ENCODE measurements at places on chromosomes 5 and 9. TPM values are rescaled to one million over a fixed set of nuclear protein-coding genes. Genes with fewer than 3 reads are reported as not detected.

GRCh38 chr5:6753851-6754250, 40.6 kb downstream of the TENT4A start:
- H3K4me3 ChIP-seq: no peak overlapping the region
- no peaks in the 10 kb centered on the region for H3K27me3 ChIP-seq
- no peak overlapping the region for H3K27ac ChIP-seq
- DNase-seq: no peak
- peaks cover 67% of the 10 kb centered on the region for H3K36me3 ChIP-seq
- H3K4me1 ChIP-seq: no peaks in the 10 kb centered on the region

Gene NDUFAF2
- 34.2 TPM for total RNA-seq

- DNase-seq: no peak
- no peak overlapping the region for H3K4me3 ChIP-seq
- H3K27ac ChIP-seq: no peak overlapping the region
- H3K27me3 ChIP-seq: no peaks in the 10 kb centered on the region
Measured at GRCh38 chr9:3475300-3476020, 50.3 kb downstream of the RFX3 start.

DNA sequence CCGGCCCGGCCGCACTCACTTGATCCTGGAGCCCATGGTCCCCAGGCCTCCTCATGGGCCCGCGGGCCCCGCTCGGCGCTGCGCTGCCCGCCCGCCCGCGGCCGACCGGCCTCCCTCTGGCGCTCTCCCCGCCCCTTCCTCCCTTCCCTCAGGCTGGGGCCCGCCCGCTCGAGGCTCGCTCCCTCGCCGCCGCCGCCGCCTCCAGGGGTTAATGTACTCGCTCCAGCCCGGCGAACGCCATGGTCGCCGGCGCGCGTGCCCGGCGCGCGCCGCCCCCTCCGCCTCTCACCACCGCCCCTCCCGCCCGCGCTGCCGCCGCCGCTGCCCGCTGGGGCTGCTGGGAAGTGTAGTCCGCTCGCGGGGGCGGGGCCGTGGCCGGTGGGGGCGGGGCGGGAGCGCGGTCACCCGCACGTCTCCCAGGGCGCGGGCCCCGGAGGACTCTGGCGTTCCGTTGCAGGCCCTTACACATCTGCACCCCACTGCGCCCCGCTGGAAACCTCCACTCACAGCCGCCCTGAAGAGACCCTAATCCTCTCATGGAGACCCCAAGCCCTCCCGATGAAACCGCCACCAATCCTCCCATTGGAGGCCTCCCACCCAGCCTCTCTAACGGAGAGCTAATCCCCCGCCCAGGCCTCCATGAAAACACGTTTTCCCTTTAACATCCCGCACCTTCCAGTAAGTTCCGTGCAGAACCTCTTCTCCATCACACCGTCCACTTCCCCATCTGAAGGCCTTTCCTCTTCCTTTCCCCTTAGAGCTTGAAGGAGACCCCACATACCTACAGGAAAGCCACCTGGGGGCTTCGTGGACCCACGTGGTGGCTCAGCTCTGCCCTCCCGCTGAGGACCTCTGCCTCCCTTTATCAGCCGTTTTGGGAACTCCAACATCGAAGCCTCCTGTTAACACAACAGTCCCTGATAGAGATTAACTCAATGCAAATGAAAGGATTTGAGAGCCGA, at the start of gene DENND1A:
TSS of gene DENND1A (minus strand) at position 257 of the 962 bp plus-strand sequence. CDS start at position 36, 221 bp downstream.
- no peaks in the 10 kb centered on the region for H3K36me3 ChIP-seq
- H3K4me3 ChIP-seq: peak within 1 kb of the TSS; percentile 46
- peaks cover 8% of the 10 kb centered on the region for H3K4me1 ChIP-seq
- H3K27ac ChIP-seq: peak within 1 kb of the TSS; percentile 17
- H3K27me3 ChIP-seq: no peaks in the 10 kb centered on the region

GRCh38 chr9:131838530-131839280, 98.8 kb upstream of the RAPGEF1 start:
- peaks cover 49% of the 10 kb centered on the region for H3K27me3 ChIP-seq
- H3K27ac ChIP-seq: no peak overlapping the region
- no peak overlapping the region for H3K4me3 ChIP-seq
- no peaks in the 10 kb centered on the region for H3K36me3 ChIP-seq

Gene BTNL3
- total RNA-seq: not detected

GRCh38 chr5:151870820-151871219, 53.8 kb downstream of the GLRA1 start:
- H3K4me3 ChIP-seq: no peak overlapping the region
- H3K4me1 ChIP-seq: no peaks in the 10 kb centered on the region

- no peaks in the 10 kb centered on the region for H3K27me3 ChIP-seq
- H3K4me1 ChIP-seq: peaks cover 6% of the 10 kb centered on the region
- no peaks in the 10 kb centered on the region for H3K36me3 ChIP-seq
- H3K27ac ChIP-seq: no peak overlapping the region
- no peak for DNase-seq
Measured at GRCh38 chr5:115379622-115380344, 83.3 kb upstream of the CCDC112 start.

DNA sequence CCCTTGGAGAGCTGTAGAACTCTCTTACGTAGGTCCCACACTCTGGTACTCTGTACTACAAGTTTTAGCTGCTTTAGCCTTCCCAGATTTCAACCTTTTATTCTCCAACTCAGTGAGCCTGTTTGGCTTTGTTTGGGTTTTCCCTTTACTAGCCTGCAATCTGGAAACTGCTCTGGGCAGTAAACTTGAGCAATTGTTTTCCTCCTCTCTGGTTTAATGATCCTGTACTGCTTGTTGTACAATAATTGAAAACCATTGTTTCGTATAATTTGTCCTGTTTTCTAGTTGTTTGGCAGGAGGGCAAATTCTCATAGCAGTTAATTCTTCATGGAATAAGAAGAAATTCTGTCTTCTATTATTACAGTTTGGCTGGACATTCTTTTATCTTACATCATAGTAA, 62.8 kb upstream of the TLX3 start:
- H3K4me1 ChIP-seq: no peaks in the 10 kb centered on the region
- H3K4me3 ChIP-seq: no peak overlapping the region
- DNase-seq: no peak
- H3K27me3 ChIP-seq: no peaks in the 10 kb centered on the region
- H3K36me3 ChIP-seq: peaks cover 6% of the 10 kb centered on the region
- H3K27ac ChIP-seq: no peak overlapping the region

Gene SURF6
- total RNA-seq: 6.4 TPM

GRCh38 chr5:21818370-21818720, 1034.8 kb downstream of the CDH12 start:
- no peaks in the 10 kb centered on the region for H3K36me3 ChIP-seq
- DNase-seq: no peak
- H3K4me3 ChIP-seq: no peak overlapping the region
- H3K4me1 ChIP-seq: no peaks in the 10 kb centered on the region

GRCh38 chr9:72139226-72139625, 10.0 kb upstream of the GDA start:
- H3K27ac ChIP-seq: no peak overlapping the region
- no peak overlapping the region for H3K4me3 ChIP-seq
- no peaks in the 10 kb centered on the region for H3K27me3 ChIP-seq
- H3K4me1 ChIP-seq: no peaks in the 10 kb centered on the region

DNA sequence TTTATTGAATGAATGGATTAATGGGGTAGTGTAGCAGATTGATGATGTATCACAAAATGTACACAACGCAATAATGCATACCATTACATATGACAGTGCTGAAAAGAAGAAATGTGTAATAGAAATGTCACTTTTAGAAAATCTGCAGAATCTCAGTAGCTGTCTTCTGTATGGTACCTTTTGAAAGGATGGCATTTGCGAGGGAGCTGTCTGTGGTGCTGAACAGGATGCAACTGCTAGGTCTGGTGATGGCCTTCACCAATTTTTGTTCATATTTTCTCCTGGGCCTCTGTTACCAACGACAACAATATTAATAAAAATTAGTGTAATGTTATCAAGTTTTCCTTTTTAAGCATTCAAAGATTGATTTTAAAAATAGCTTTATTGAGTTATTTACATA, 36.2 kb upstream of the OTULIN start:
- no peaks in the 10 kb centered on the region for H3K36me3 ChIP-seq
- H3K27ac ChIP-seq: no peak overlapping the region
- no peaks in the 10 kb centered on the region for H3K4me1 ChIP-seq
- DNase-seq: peak; percentile 64
- peaks cover 4% of the 10 kb centered on the region for H3K27me3 ChIP-seq

Gene PCDHGB2
- 2.8 TPM for total RNA-seq

Gene GABRA1
- total RNA-seq: not detected

Gene GPRIN1
- total RNA-seq: 2.5 TPM

Gene CMBL
- total RNA-seq: 5.0 TPM

DNA sequence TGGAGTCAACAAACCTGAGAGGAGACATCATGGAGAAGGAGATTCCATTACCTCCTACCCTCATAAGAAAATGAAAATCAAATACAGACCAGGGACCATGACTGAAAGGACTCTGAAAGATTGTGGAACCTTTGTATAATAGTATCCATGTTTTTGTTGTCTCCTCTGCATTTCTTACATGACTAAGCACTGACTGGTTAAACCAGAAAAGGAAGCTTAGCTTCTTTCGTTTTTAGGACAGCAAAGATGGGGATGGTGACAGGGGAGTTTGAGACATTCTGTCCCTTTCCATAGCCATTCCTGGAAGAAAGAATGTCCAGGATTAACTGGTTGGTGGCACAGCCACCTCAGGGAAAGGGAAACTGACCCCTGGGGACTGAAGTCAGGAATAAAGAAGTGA, 22.2 kb downstream of the ITGA1 start:
- peak; percentile 62 for DNase-seq
- H3K27me3 ChIP-seq: no peaks in the 10 kb centered on the region
- H3K36me3 ChIP-seq: peaks cover 2% of the 10 kb centered on the region
- H3K27ac ChIP-seq: peak overlapping the region; percentile 95

Gene KCNIP1
- total RNA-seq: not detected

DNA sequence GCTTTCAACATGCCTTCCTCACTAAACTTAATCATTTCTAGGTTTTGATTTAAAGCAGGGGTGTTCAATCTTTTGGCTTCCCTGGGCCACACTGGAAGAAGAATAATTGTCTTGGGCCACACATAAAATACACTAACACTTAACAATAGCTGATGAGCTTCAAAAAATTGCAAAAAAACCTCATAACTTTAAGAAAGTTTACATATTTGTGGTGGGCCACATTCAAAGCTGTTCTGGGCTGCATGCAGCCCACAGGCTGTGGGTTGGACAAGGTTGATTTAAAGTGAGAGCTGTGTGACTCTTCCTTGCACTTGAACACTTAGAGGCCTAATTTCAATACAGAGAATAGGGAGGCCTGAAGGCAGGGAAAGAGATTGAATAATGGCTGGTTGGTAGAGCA, 598.3 kb downstream of the EFNA5 start:
- DNase-seq: peak; percentile 1
- H3K4me3 ChIP-seq: no peak overlapping the region
- H3K27ac ChIP-seq: no peak overlapping the region
- H3K4me1 ChIP-seq: no peaks in the 10 kb centered on the region

Gene FOXE1
- total RNA-seq: 0.28 TPM

DNA sequence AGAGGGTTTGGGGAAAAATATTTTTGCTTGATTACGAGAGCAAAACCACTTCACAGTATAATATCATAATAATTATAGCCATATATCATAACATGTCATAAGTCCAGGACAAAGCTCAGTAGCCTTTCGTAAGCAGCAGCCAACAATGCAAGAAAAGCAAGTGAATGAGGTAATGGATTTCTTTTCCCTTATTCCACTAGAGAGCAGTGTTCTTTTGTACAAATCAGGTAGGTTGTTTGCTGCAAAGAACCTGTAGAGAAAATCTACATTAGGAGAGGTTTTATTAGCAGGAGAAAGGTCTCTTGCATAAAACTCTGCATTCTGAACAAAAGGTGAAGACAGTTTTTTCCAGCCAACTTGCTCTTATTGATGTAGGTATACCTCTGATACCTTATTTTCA, 1033.4 kb downstream of the TLE4 start:
- H3K4me3 ChIP-seq: no peak overlapping the region
- DNase-seq: peak; percentile 66
- no peaks in the 10 kb centered on the region for H3K36me3 ChIP-seq
- H3K4me1 ChIP-seq: no peaks in the 10 kb centered on the region
- no peaks in the 10 kb centered on the region for H3K27me3 ChIP-seq
- H3K27ac ChIP-seq: no peak overlapping the region

GRCh38 chr5:172356047-172356446, 72.5 kb upstream of the UBTD2 start:
- no peak for DNase-seq
- peaks cover 50% of the 10 kb centered on the region for H3K36me3 ChIP-seq
- H3K27ac ChIP-seq: peak overlapping the region; percentile 4
- no peaks in the 10 kb centered on the region for H3K27me3 ChIP-seq
- H3K4me3 ChIP-seq: no peak overlapping the region

DNA sequence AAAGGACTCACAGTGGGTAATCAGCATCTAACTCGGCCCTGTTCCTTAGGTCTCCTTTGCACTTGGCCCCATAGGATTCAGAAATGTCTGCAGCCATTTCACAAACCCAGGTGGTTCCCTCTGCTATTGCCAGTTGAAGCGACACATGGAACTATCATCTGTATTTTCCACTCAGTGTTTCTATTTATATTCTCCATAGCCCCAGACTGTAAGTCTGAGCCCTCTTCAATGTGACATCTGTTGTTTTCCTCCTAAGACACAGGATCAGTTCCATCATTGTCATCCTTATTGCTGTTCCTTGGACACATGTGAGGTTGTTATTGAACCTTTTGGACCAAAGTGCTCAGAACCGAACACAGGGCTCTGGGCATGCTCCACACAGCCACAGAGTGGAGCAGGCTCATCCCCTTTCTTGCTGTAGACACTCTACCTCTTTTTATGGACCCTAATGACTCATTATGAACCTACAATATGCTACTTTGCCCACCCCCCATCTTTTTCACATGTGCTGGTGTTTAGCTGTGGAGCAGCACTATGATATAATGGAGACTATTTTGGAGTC, 36.4 kb downstream of the GARNL3 start:
- H3K27me3 ChIP-seq: no peaks in the 10 kb centered on the region
- no peak overlapping the region for H3K4me3 ChIP-seq
- no peak for DNase-seq
- no peaks in the 10 kb centered on the region for H3K36me3 ChIP-seq
- peaks cover 2% of the 10 kb centered on the region for H3K4me1 ChIP-seq
- no peak overlapping the region for H3K27ac ChIP-seq

Gene MCTP1
- total RNA-seq: not detected

GRCh38 chr5:78331523-78332080, 28.8 kb upstream of the SCAMP1 start:
- no peak for DNase-seq
- no peaks in the 10 kb centered on the region for H3K36me3 ChIP-seq
- H3K4me1 ChIP-seq: peaks cover 2% of the 10 kb centered on the region
- no peak overlapping the region for H3K27ac ChIP-seq
- no peak overlapping the region for H3K4me3 ChIP-seq

DNA sequence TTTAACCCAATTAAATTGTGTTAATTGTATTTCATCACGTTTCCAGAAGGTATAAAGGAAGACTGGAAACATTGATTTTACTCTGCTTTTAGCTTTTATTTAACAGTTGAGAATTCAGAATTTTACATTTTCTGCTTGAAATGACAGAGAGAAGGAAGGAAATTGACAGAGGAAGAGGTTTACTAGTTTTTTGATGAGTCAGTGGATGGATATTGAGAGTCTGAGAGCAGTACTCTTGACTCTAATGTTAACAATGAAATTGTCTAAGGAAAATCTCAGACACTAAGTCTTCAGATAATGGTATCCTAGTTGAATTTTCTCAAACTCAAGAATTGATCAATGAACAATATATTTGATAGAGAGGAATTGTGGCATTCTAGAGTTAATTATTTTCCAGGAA, 60.6 kb downstream of the IPO11 start:
- H3K36me3 ChIP-seq: no peaks in the 10 kb centered on the region
- no peak overlapping the region for H3K4me3 ChIP-seq
- DNase-seq: peak; percentile 46
- no peaks in the 10 kb centered on the region for H3K27me3 ChIP-seq
- H3K4me1 ChIP-seq: peaks cover 6% of the 10 kb centered on the region

- H3K36me3 ChIP-seq: no peaks in the 10 kb centered on the region
- H3K4me3 ChIP-seq: no peak overlapping the region
- H3K27ac ChIP-seq: no peak overlapping the region
- H3K4me1 ChIP-seq: peaks cover 4% of the 10 kb centered on the region
- no peak for DNase-seq
Measured at GRCh38 chr5:94693845-94694370, 75.4 kb downstream of the SLF1 start.
